ENCODE measurements at places on chromosomes 13 and 19.

GRCh38 chr19:56917529-56917928 is 77.0 kb upstream of the PEG3 start:
- no peak for DNase-seq

- peak; percentile 76 for DNase-seq
Observed at GRCh38 chr19:40716031-40716481, 630 bp downstream of the COQ8B start.

GRCh38 chr19:45716359-45717130 is 14.2 kb downstream of the FBXO46 start:
- peak; percentile 33 for DNase-seq

- no peak for DNase-seq
Observed at GRCh38 chr19:30602661-30603350, 230.6 kb downstream of the ZNF536 start.

- no peak for DNase-seq
Observed at GRCh38 chr13:101875717-101876393, 423.4 kb downstream of the ITGBL1 start.

- no peak for DNase-seq
Observed at GRCh38 chr19:47209319-47210179, 21.4 kb downstream of the BBC3 start.

GRCh38 chr19:36436531-36436930 is 18.1 kb upstream of the ZFP82 start:
- no peak for DNase-seq

DNA sequence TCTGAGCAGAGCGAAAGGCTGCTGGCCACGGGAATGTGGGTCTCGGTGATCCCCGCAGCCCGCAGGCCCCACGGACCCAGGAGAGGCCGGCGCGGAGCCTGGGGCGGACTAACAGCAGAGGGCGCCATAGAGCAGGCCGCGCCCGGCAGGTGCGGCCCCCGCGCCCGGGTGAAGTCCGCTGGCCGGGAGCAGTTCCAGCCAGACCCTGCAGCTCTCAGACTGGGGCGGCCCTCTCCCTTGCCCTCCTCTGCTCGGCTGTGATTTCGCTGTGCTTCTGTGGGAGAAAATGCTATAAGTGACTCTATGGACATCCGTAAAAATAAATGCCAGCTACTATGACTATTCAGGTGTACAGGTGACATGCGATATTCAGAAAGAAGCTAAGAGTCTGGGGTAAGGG is 37.7 kb downstream of the GSX1 start:
- DNase-seq = peak; percentile 73

DNA sequence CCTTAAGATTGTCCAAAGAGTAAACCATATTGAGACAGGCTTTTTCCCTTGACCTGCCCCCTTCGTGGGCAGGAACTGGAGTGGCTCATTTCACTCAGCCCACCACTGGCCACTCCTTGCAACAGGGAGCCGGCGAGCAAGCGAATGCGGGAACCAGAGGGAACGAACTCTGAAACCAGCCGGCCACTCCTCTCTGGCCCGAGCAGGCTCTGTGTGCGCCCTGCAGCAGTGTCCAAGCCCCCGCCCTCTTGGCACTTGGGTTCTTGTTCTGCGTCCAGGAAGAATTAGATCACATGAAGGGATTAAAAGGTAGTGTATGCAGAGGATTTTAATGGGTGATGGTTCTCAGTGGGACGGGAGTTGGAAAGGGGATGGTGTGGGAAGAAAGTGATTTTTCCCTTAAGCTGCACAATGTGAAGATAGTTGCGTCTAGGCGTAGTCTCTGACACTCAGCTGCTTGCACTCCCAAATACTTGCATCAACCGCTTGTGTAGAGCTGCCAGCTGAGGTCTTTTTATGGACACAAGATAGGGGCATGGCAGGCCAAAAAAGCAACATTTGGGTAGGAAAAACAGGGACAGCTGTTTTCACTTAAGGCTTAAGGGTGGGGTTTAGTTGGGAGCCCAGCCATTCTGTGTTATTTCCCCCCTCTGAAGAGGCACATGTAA is 1209.7 kb upstream of the PCDH20 start:
- DNase-seq = no peak

GRCh38 chr19:5515737-5516136 is 52.0 kb downstream of the TINCR start:
- no peak for DNase-seq

DNA sequence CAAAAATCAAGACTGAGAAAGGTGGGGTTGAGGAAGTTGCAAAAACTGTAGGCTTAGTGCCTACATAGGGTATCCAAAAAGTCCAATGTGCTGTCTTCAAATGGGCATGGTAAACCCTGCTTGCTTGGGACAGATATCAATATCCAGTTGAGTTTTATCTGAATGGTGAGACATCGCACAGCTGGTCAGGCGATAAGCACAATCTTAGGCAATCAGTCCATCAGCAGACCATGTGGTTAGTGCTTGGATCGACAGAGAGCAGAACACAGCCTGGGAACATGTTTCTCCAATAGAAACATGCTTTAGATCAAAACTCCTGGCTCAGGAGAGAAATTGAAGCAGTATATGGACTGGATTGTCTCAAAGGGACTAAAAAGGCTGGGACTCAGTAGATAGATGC is 151.3 kb upstream of the IPO5 start:
- DNase-seq = no peak

- peak; percentile 32 for DNase-seq
Observed at GRCh38 chr13:114339857-114340534, 25.7 kb downstream of the CHAMP1 start.

DNA sequence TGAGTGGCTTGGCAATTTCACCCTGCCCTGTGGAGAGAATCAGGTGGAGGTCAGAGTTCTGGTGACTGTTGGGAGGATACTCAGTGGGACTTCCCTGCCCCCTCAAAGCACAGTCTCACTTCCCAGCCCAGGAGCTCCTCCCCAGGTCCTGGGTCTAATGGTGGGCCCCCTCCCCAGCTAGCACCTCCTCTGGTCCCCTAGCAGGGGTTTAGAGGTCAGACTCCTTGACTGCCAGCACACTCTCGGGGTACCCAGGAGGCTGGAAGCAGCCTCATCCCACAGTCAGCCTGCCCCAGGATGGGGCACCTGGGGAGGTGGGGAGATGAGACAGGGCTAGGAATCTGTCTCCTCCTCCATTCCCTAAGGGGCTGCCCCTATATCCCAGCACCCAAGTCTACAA is 65.2 kb downstream of the COLGALT1 start:
- no peak for DNase-seq

- no peak for DNase-seq
Observed at GRCh38 chr19:29634002-29634401, 27.9 kb downstream of the POP4 start.

GRCh38 chr13:112143753-112144615 is 77.0 kb downstream of the SOX1 start:
- no peak for DNase-seq

GRCh38 chr13:113531041-113531873 is 40.7 kb upstream of the DCUN1D2 start:
- DNase-seq = no peak

- DNase-seq = peak; percentile 66
Observed at GRCh38 chr19:45632468-45633196, 6.6 kb downstream of the EML2 start.

DNA sequence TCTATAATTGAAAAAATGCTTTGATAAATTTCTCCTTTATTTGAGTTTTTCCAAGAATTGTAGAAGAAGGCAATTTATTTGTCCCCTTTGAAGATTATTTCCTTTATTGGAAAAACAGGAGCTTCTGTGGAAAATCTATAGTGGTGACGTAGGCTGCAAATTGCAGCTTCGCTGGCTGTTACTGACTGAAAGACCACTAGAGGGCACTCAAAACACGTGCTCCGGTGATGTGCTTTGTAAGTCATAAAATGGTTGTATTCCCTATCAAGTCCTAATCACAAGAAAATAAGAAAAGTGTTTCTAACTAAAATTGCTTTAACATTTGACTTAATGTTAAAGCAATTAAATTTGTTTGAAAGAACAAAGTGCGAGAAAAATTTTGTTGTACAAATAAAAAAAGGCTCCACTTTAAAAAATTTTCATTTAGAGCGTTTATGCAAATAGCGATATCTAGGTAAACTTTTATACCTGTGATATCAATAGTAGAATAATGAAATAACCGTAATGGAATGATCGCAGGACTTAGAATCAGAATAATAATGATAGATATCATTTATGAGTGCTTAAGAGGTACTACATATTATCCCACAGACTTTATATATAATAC is 638.2 kb upstream of the SPRY2 start:
- DNase-seq = peak; percentile 8

DNA sequence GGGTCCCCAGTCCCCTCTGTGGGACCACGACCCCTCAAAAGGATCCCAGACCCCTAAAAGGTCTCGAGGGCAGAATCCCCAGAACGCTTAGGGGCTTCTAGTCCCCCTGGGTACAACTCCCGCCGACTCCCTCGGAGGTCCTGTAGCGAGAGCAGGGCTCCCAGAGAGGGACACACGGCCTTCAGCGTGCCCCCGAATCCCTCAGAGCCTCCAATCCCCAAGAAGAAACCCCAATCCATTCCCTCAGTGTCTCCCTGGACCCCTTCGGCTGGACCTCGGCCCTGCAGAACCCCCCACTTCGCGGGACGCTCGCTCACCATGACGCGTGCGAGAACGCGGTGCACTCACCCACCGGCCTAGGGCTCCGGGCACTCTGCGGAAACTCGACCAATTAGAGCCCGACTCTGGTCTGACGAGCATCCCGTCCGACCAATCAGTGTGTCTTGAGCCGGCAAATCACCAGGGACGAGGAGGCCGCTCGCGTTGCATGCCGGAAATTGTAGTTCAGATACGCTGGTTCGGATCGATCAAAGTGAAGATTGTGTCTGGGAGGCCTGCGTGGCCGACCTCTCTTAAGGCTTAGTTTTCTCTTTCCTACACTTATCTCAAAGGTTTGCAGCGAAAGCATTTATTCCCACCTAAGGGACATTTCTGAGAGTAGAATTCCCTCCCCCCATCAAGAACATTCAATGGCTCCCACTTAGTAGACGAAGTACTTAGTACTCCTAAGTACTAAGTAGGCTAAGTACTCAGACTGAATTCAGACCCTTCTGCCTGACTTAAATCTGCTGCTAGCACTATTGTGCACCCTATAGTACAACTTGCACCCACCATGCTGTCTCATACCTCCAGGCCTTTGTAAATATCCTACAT is at the start of gene TMEM161A:
TMEM161A (minus strand) TSS at position 370 of the 873 bp plus-strand sequence; CDS start at position 320, 50 bp downstream.
- peak; percentile 96 for DNase-seq

- DNase-seq = no peak
Observed at GRCh38 chr19:2863816-2864215, 3.3 kb upstream of the ZNF556 start.

DNA sequence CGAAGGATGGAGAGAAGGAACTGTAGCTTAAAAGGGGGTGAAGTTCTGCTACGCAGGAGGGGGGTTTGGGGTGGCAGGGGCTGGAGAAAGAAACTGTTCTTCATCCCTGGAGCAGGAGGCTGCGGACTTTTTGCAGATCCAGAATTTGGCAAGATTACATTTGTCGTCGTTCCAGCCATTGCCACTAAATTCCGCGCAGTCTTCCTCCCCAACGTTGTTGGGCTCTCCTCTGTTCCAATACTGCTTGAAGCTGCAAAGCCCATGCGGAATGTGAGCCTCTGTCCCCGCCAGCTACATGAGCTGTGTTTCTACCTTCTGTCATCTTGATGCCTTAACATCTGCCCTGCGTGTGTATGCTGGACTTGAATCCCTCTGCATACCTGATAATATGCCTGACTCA is 4.3 kb downstream of the CD209 start:
- DNase-seq = no peak

DNA sequence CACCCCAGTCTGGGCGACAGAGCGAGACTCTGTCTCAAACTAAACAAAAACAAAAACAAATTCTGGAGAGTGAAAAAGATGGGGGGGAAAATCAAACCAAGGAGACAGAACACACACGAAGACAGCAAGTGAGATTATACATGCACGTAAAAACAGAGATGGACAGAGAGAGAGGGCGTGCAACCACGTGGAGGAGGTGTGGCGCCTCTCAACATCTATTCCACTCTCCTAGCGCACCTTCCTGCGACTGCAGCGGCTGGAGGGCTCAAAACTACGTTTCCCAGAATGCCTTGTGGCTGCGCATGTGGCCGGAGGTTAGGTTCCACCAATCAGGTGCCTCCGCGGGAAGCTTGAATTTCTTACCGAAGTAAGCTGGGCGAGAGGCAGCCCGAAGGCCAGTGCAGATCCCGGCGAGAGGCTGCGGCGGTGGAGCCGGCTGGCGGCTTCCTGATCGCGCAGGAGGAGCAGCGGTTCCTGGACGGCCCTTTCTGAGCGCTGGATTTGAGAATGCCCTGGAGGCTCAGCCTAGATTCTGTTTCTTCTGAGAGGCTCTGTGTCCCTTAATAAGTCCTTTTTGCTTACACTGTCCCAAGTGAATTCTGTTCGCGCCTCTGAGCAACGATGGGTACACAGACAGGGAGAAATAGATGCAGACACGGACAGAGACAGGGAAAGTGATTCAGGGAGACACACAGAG is 13.1 kb upstream of the NANOS2 start:
- peak; percentile 87 for DNase-seq

DNA sequence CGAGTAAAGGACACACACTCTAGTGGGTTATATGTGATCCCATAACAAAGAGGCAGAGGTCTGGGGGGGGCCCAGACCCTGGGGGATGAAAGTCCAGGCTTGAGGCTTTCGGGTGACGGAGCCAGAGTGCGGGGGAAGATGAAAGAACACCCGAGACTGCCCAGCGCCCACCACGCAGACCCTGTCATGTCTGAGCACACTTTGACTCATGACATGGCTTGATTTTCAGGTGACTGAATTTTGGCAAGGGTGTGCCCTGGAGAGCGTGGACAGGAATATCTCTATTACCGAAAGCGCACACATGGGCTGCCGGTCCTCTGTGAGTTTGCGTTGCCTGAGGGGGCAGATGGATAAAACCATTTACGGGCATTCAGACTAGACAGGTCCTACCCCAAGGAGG is 192.0 kb upstream of the SOX1 start:
- DNase-seq = no peak

- DNase-seq = no peak
Observed at GRCh38 chr19:58482372-58482771, 6.2 kb downstream of the ZNF446 start.

GRCh38 chr13:99271249-99271648 is 13.1 kb upstream of the GPR18 start:
- no peak for DNase-seq

Measured in stimulated activated CD4-positive, alpha-beta T cell treated with anti-CD3 and anti-CD28 coated beads, Interleukin-2, amount 100 ng/mL, for 24 hours (primary cell).